Left renal pelvis (tissue), 4 donors: ENCODE measurements at places on chromosomes 4 and X.

DNA sequence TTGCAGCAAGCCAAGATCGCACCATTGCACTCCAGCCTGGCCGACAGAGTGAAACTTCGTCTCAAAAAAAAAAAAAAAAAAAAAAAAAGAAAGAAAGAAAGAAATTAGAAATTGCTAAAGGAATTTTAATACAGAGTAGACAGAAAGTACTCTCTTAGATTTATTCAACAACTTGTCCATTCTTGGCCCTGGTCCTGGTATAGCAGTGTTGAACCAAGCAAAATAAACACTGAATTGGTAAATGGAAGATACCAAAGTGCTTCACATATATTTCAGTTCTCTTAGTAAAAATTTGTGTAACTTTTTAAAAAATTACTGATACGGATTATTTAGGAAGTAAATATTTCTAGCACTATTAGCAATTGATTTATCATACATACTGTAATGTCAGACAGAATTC lies 165.9 kb upstream of the TLL1 start:
- no peak for DNase-seq

GRCh38 chr4:77501851-77502250 lies 103.8 kb upstream of the CXCL13 start:
- DNase-seq: no peak

DNA sequence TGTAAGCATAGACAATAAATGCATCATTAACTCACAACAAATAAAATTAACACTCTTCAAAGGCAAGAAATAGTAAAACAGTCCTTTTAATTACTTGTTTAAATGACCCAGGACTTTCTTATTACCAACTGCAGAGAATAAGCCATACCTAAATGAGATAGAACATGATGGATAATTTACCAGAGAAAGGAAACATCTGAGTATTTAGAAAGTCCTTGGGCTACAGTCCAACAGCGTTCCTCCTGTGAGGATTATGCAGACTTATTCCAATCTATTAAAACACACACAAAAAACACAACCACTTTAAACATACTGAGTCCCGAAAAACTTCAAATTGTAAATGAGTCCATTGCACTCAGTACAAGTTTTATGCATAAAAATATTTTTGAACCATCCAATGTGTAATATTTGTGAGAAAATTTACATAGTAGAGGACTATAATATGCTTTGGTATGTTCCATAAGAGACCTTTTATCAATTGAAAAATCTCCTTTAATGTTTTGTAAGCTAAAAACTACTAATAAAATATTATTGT lies 129.2 kb downstream of the NR3C2 start:
- no peak for DNase-seq

- no peak for DNase-seq
These were observed 620.8 kb upstream of the ADGRL3 start for GRCh38 chr4:60579335-60579734.

GRCh38 chrX:121671649-121672048 lies 624.2 kb downstream of the GLUD2 start:
- no peak for DNase-seq

GRCh38 chrX:103776546-103776945 lies at the start of gene PLP1:
Gene PLP1, plus strand, starts transcription at chrX:103776840. Its CDS starts 156 bp downstream, at chrX:103776996.
- no peak for DNase-seq

GRCh38 chr4:173289353-173289727 lies 44.8 kb downstream of the HMGB2 start:
- DNase-seq: no peak
